ENCODE measurements at places on chromosomes 4 and X.

DNA sequence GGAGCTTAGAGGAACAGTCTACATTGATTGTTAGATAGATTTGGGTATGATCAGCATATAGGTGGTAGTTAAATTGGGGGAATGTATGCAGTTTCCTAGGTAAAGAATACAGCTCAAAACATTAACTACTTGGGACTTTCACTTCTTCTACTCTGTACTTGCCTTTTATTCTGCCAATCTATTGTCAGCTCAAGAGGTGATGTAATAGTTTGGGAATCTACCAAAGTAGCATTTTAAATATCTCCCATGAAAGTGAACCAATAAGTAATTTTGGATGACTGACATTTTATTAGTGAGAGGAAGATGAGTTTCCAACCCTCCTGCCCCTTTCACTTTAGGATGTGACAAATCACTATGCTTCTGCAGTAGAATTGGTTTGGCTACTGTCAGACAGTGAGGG, 43.4 kb downstream of the NUDT6 start:
- DNase-seq, result no peak

DNA sequence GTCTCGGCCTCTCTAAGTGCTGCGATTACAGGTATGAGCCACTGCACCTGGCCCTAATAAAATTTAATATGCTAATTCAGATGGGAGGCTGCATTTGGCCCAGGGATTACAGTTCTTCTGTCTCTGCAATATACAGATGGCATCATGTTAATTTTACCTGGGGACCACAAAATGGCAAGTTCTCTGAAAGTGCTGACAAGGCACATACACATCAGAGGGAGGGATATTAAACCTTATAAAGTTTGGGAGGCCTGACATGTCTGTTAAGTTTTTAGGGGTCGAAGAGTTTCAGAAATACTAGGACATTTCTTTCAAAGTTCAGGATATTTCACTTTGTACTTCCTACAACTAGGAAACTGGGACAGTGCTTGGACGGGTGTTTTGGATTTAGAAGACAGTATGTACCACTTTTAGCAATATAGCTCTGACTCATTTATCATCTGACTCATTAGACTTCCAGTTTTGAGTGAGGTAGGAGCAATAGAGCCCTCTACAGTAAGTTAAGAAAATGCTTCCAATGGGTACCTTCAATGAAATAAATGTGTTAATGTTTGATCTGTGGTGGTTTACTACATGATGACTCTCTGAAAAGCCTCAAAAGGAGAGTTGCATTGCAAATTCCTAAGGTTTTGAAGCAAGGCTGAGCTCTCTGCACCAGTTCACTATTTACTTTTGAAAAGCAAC, 981.0 kb upstream of the HS3ST1 start:
- DNase-seq, result peak; percentile 71

DNA sequence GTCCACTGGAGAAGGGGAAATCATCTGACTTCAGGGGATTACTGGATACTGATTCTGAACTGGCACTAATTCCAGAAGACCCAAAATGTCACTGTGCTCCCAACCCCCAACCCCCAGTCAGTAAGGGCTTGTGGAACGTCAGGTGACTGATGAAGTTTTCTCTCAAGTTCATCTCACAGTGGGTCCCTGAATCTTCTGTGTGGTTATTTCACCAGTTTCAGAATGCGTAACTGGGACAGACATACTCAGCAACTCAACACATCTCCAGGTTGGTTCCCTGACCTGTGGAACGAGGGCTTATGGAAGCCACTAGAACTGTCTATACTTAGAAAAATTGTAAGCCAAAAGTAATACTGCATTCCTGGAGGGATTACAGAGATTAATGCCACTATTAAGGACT, 45.3 kb downstream of the DDX60L start:
- no peak for DNase-seq

DNA sequence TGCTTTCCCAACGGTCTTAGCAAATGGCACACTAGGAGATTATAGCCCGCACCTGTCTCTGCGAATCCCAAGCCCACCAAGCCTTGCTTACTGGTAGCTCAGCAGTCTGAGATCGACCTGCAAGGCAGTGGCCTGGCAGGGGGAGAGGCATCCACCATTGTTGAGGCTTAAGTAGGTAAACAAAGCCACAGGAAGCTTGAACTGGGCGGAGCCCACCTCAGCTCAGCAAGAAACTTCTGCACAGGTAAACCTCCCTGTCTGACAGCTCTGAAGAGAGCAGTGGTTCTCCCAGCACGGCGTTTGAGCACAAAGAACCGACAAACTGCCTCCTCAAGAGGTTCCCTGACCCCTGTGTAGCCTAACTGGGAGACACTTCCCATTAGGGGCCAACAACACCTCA, 42.8 kb downstream of the BRWD3 start:
- no peak for DNase-seq

DNA sequence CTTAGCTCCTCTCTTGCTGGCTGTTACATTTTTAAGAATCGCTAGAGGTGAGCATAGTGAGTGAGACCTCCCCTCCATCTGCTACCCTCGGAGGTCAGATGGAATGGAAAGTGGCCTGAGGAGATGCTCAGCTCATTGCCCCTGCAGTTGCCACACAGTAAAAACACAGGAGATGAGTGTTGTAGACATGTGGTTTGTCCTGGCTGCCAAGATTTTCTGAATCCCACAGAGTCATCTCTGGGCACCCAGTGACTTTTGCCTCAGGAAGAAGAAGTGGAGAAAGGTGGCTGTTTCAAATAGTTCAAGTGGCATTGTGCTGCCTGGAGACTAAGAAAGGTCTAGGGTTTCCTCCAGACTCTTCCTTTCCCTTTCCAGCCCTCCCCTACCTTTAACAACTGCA, 271.0 kb downstream of the STK32B start:
- no peak for DNase-seq

DNA sequence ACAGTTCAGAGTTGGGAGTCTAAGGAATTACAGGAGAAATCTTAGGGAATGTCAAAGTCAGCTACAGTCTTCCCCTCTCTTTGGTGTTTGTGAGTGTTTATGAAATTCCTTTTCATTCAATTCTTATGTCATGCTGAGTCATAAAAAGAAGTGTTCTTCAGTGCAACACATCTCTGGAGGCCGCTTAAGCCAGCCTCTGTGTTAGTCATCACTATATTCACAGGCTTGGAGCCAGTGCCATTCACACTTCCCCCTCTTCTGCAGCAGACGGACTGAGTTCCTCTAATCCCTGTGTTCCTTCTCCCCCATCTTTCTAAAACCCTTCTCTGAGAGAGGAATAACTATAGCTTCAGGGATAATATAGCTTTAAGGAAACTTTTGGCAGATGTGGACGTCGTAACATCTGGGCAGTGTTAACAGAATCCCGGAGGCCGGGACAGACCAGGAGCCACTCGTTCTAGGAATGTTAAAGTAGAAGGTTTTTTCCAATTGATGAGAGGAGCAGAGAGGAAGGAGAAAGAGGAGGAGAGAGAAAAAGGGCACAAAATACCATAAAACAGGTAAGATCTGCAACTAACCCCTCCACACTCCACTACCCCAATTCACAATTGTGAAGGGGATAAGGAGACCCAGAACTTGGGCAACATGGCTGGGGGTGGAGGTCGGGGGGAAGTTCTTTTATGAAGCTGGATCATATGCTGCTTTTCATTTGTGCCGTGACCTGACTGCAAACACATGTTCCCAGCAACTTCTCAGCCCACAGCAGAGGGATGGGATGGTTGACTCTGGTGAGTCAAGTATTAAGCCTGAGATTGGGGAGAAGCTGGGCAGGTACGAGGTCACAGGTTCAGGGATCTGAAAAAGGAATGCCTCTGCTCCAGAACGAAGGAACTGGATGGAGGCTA, at the start of gene SRPX2:
Gene SRPX2, plus strand, starts transcription at position 244 of the 905 bp plus-strand sequence. CDS start 2,124 bp downstream, outside the sequence.
- DNase-seq, result peak; percentile 92

GRCh38 chrX:150504397-150505182, 63.8 kb upstream of the MTM1 start:
- peak; percentile 8 for DNase-seq

DNA sequence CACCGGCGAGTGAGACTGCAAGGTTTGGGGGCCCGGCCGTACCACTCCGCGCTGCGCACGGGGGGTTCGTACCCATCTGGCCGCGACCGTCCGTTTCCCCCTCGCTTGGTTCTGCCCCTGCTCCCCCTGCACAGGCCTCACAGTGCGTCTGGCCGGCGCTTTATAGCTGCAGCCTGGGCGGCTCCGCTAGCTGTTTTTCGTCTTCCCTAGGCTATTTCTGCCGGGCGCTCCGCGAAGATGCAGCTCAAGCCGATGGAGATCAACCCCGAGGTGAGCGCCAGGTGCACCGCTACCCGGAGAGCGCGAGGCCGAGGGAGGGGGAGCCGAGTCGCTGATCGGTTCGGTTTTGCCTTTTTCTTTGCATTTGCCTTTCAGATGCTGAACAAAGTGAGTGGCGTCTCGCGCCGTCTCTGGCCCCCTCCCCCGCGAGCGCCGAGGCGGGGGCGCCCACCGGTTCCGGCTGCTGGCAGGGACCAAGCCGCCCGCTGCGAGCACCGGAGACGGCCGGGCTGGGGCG, at the start of gene UCHL1:
Gene UCHL1, plus strand, starts transcription at position 189 of the 517 bp plus-strand sequence. Its CDS starts 49 bp downstream, at position 238.
- DNase-seq, result peak; percentile 80
